Stimulated activated CD4-positive, alpha-beta T cell treated with anti-CD3 and anti-CD28 coated beads, Interleukin-1b, Interleukin-23, amount 100 ng/mL, for 1 hour (primary cell): ENCODE measurements at places on chromosomes 5 and 9.
A peak's percentile ranks its signal among the peaks of the same experiment; 100 is the strongest.

DNA sequence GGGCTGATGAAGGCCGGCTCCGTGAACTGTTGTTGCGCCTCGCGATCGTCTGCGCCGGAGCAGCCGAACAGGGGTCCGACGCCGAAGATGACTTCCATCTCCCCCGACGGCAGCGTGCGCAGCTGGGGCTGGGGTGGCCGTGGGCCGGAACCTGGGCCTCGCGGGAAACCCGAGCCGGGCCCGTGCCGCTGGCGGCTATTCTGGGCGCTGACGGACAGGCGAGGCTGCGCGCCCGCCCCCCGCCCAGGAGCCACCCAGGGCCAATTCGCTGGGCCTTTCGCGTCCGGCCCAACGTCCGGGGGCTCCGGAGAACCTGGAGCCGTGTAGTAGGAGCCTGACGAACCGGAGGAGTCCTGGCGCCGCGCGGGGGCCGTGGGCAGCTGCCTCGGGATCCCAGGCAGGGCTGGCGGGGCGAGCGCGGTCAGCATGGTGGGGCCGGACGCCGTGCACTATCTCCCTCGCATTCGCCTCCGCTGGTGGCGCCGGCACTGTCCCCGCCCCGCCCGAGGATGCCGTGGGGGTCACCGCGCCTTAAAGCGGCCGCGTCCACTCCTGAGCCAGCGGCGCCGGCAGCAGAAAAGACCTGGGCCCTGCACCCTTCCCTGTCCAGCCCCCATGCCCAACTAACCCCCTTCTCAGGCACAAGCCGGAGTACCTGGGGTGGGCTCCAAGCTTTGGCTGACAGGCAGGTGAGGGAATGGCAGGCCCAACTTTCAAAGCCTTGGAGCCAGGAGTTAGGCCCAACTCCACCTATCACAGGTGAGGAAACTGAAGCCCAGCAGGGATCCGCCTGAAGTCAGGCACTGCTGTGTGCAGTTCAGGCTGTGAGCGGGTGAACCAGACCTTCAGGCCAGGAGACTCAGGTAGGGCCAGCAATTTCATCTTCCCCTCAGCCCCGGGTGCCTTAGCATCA is at the start of gene PROB1:
Gene PROB1, minus strand, starts transcription at position 451 of the 913 bp plus-strand sequence. Its CDS starts 23 bp downstream, at position 428.
- DNase-seq: no peak

- DNase-seq: no peak
Observed at GRCh38 chr5:135170500-135170899, 136.5 kb upstream of the PITX1 start.

DNA sequence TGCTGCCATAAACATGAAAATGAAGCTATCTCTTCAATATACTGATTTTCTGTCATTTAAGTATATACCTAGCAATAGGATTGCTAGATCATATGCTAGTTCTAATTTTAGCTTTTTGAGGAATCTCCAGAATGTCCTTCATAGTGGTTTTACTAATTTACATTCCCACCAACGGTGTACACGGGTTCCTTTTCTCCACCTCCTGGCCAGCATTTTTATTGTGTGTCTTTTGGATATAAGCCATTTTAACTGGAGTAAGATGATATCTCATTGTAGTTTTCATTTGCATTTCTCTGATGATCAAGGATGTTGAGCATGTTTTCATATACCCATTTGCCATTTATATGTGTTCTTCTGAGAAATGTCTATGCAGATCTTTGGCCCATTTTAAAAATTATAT is 446.5 kb downstream of the GABRG2 start:
- DNase-seq: no peak

GRCh38 chr5:37136694-37137093 is 112.5 kb downstream of the CPLANE1 start:
- no peak for DNase-seq

GRCh38 chr9:81776390-81776789 is 87.0 kb upstream of the TLE1 start:
- no peak for DNase-seq

GRCh38 chr5:134554319-134555222 is 29.1 kb downstream of the JADE2 start:
- DNase-seq: no peak

DNA sequence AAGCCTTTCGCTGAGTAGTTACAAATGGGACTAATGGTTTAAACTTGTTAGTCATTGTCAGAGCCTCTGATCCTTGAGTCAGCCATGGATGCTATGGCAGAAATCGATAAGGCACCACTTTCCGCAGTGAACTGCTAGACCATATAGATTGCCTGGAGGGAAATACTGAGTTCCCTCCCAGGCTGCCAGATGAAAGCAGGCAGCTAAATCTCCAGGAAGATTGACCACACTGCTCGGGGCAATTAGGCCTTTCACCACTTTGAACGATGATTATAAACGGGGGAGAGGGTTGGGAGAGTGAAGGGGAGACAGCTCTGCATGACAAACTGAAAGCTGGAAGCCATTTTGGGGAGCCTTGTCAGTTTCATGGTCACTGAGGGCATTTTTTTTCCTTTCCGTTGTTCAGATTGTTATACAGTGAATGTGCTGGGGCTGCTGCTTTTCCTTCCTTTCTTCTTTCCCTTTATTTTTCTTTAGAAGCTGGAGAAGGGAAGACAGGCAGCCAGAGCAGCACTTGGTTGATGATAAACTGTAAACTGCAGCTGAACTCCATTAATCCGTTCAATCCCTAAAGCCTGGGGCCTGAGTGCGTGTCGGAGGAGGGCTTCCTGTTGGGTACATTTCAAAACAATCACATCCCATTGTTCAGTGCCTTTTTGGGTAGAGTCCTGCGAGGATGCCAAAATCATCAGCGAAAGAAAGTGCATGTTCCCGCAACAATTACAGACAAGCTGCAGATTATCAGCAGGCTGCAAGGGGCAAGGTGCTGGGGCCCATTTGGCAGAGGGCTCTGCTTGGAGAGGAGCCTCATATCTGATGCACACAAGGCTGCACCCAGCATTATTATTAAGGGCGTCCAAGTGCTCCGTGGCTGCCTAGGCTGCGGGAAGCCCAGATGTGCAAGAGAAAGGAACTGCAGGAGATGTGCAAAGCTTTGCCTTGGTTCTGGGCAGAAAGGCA is 308.4 kb downstream of the PSAT1 start:
- no peak for DNase-seq

DNA sequence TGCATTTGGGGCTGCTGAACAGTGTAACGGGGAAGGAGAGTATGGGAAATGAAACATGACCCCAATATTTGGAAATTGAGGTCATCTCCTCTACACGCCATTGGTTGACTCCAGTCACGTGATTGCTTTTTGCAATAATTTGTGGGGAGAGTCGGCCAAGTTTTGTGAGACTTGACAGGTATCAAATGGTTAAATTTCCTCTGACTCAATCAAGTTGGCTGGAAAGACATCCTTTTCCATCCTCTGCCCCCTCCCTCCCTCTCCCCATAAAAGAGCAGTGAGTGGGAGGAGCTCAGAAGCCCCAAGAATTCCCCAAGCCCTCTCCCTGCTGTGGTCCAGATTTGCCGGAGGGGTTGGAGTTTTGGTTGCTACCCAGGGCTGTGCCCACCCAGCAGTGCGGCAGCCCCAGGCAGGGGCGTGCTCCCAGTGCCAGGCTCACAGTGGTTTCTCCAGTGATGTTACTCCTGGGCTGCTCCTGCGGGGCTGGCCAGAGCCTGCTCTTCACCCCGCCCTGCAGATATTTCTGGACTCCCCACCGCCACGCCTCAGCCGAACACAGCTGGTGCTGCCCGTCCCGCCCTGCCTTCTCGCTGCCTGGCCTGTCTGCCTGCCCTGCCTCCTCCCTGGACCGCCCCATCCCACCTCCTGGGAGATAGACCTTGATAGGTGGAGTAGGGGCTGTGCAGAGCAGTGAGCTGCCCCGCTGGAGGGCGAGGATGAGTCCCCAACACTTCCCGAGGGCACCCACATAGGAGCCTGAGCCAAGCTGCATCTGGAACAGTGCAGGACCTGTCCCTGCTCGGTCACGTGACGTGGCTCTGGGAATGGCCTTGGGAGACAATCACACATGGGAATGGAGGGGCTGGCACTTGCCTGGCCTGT is 3.4 kb downstream of the COL5A1 start:
- DNase-seq: no peak

GRCh38 chr5:180202939-180203573 is 6.0 kb downstream of the RASGEF1C start:
- DNase-seq: no peak

- DNase-seq: peak; percentile 44
Observed at GRCh38 chr9:113590991-113591898, 127.7 kb downstream of the RGS3 start.

GRCh38 chr5:640461-641330 is 28.6 kb downstream of the CEP72 start:
- DNase-seq: no peak
